ENCODE measurements at places on chromosomes 13 and 19.
A peak's percentile ranks its signal among the peaks of the same experiment; 100 is the strongest.

DNA sequence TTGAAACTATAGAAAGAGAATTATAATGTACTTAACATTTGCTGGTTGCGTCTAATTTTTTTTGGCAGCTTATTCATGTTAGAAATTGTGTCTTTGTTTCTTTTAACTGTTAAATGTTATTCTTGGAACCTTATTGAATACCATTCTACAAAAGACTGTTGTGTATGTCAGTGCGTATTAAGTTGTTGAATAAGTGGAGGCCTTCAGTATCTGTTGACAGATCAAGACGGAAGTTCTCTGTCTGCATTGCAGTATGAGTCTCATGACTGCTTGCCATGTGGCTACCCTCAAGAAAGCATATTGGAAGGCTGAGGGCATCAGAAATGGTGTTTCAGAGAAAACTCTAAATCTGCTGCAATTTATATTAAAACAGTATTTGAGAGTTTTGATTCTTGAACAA lies 8.5 kb downstream of the UBA2 start:
- no peak for DNase-seq

GRCh38 chr13:25380082-25380481 lies 8.3 kb downstream of the ATP8A2 start:
- DNase-seq: no peak

GRCh38 chr19:1064661-1065605 lies 2.0 kb upstream of the ARHGAP45 start:
- DNase-seq: peak; percentile 74

- DNase-seq: no peak
Observed at GRCh38 chr19:18763674-18764590, 27.2 kb downstream of the COMP start.

GRCh38 chr13:98977568-98978265 lies at the start of gene DOCK9:
Gene DOCK9 (minus strand): TSS chr13:98978064. CDS start chr13:98977909, 155 bp downstream.
- peak; percentile 68 for DNase-seq

GRCh38 chr13:45545686-45546409 lies 69.7 kb downstream of the ERICH6B start:
- DNase-seq: no peak

GRCh38 chr19:32813862-32814425 lies 55.6 kb downstream of the SLC7A9 start:
- DNase-seq: no peak

Measured in body of pancreas (tissue), 4 donors.